Central memory CD4-positive, alpha-beta T cell (primary cell): ENCODE measurements at places on chromosomes 5 and 9.

- DNase-seq, result no peak
Measured at GRCh38 chr9:104861397-104861796, 66.6 kb downstream of the ABCA1 start.

GRCh38 chr9:128314697-128315096 lies 7.5 kb downstream of the TRUB2 start:
- DNase-seq, result no peak

- DNase-seq, result no peak
Measured at GRCh38 chr5:169054506-169054905, 246.4 kb downstream of the SLIT3 start.

DNA sequence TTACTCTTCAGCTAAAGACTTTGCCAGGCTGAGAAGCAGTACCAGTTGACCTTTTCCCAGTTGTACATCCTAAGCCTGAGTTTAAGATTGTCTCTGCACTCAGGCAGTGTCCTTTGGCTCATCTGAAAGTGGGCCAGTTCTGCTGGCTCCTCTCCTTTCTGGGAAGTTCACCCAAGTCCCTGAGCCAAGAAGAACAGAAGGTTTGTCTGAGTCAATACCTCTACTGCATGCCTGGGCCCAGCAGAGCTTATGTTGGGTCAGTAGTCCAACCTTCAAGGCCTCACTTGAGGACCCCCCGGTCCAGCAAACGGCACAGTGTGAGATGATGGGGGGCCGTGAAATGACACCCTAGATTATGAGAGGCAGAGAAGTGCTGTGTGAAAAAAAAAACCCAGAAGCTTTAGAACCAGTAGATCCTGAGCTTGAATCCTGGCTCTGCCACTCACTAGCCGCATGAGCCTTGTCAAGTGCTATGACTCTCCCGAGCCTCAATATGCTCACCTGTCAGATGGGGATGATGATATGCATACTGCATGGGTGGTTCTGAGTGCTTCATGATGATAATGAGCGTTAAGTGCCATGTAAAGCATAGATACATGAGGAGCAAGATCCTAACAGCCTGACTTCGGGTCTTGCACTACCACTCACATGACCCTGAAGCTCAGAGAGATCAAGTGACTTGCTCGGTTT lies 156.0 kb downstream of the MACROH2A1 start:
- no peak for DNase-seq
